ENCODE measurements at places on chromosomes 11 and 22. TPM values are rescaled to one million over a fixed set of nuclear protein-coding genes. Genes with fewer than 3 reads are reported as not detected.

OR4D5 gene
- not detected for total RNA-seq

B3GAT1 gene
- 0.11 TPM for total RNA-seq

C11orf65 gene
- 0.56 TPM for total RNA-seq

WT1 gene
- 2.3 TPM for total RNA-seq

CDC42BPG gene
- total RNA-seq, result 0.35 TPM

CSNK2A3 gene
- 1.2 TPM for total RNA-seq

C11orf91 gene
- not detected for total RNA-seq

BRSK2 gene
- 0.67 TPM for total RNA-seq

HOATZ gene
- total RNA-seq, result not detected

Data from Right ventricle myocardium superior (tissue), 1 donor.